GM12892 (cell line): ENCODE measurements at places on chromosomes 3 and 15.

DNA sequence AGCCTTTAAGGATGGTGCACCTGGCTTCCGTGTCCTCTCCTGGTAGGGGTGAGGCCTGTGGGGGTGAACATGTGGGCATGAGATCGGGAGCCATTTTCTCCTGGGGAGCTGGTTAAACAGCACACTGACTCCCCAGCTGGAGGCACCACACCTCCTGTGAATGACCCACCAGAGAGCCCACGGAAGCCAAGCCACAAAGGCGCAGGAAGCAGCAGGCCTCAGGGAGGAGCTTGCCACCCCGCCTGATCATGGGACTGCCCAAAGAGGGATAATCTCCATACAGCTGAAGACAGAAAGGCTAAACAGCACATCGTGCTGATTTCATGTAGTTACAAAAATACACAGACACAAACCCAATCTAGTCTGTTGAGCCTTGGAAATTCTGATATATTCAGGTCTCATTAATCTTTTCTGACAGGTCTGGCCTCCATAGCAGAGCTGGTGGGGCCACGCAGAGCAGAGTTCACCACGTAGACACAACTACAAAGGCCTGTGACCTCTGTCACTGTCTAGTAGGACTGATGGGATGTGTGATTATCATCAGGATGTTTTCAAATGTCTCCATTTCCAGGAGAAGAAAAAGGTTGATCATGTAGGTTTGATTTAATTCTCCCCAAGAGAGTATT, 75.2 kb downstream of the DUT start:
- no peak for DNase-seq

DNA sequence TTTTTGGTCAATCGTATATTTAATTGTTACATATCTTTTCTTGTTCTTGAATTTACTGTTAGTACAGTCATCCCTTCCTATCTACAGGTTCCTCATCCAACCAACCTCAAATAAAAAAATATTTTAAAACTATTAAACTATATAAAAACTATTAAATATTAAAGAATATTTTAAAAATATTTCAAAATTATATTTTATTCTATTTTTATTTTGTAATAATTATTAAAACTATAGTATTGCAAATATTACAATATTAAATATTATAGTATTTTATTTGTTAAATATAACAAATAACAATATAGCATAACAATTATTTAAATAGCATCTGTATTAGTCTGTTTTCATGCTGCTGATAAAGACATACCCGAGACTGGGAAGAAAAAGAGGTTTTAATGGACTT, 357.9 kb upstream of the GOLIM4 start:
- DNase-seq: no peak

GRCh38 chr3:150033721-150034120, 63.0 kb upstream of the PFN2 start:
- DNase-seq: no peak

DNA sequence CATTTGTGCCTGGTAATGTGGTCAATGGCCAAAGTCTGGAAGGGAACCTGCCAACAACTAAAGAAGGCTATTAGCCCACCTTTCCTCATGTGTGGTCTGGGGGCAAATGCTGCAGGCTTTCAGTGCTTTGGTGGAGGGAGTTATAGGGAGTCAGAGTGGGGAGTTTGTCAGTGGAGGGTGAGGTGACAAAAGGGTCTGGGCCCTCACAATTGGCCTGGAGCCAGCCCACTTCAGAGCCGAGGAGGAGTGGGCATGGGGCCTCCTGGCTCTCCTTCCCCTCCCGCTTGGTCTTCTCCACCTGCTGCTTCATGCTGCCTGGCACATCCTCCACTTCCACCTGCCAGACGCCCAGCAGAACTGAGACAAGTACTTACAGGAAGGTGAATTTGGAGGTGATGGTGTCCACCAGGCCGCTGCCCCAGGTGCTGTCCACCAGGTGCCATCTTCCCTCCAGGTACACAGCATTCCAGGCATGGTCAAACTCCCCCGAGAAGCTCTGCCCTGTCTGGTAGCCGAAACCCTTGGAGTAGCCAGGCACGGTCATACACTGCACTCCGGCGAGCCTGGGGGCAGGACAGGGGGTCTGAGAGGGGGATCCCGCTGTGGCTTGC, 40.9 kb downstream of the KY start:
- no peak for DNase-seq

DNA sequence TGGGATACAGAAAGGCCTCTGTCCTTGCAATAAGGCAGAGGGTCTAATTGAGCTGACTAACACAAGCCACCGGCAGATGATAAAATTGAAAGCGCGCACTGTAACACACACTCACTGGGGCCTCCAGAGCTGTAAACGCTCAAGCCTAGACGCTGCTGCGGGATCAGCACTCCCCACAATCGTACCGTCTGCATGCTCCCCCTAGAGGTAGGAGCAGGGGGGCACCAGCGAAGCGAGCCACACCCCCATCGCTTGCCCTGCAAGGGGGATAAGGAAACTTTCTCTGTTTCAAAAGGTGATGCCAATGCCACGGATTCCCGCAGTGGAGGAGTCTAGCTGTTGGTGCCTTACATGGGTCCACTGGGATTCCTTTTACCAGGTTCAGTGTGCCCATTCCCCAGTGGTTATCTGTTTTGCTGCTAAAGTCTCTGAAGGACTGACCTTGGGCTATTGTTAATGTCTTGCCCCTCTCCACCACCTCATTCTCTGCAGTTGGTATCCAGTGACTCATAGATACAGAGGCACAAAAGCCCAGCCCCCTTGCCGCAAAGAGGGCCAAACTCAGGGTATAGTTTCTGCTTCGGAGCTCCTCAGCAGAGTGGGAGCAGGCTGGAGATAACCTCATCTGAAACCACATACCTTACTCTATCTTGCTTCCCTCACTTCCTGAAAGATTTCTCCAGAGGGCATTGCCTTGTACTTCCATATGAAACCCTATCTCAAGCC, 139.3 kb upstream of the KBTBD8 start:
- no peak for DNase-seq

- DNase-seq: no peak
Measured at GRCh38 chr3:58999774-59000160, 50.1 kb downstream of the CFAP20DC start.

DNA sequence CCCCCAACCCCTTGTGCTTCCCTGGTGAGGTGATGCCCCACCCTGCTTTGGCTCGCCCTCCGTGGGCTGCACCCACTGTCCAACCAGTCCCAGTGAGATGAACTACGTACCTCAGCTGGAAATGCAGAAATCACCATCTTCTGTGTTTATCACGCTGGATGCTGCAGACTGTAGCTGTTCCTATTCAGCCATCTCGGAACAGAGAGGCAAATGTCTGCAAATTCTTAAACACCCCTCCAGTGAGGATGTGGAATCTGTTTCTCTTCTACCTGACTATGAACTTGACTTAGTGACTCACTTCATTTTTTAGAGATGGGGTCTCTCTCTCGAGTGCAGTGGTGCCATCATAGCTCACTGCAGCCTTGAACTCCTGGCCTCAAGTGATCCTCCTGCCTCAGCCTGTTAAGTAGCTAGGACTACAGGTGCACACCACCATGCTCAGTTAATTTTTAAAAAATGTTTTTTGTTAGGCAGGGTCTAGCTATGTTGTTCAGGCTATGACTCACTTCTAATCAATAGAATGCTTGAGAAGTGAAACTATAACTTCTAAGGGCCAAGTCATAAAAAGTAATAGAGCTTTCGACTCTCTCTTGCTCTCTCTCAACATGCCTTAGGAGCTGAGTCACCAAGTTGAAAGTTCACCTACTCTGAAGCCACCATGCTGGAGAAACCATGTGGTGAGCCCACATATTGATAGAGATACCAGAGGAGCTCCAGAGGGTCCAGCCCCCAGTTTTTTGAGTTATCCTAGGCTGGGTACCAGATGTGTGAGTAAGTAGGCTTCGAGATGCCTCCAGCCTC, 11.5 kb upstream of the PARP14 start:
- DNase-seq: no peak
